ENCODE measurements at places on chromosomes 3 and 15.
A peak's percentile ranks its signal among the peaks of the same experiment; 100 is the strongest.

- peak; percentile 64 for DNase-seq
These were observed 133.6 kb downstream of the CD47 start for GRCh38 chr3:107956991-107957900.

DNA sequence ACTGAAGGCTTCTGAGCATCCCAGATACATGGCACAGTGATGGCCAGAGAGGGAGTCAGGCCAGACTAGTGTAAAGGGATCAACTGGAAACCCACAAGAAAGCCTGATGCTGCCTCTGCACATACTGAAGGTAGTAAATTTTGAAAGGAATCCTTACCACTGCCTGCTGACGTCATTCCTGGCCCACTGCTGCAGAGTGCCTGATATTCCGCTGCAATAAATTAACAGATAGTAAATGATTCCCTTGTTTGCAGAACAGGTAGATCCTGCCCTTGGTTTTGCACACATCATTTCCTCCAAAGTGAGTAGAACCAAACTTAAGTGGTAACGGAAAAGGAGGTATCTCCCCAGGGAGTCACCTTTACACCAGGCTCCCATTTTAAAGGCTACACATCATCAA is 146.7 kb downstream of the FBN1 start:
- no peak for DNase-seq

GRCh38 chr3:49020330-49021212 is 1.4 kb upstream of the NDUFAF3 start:
- DNase-seq = peak; percentile 88

- DNase-seq = peak; percentile 89
These were observed 927 bp downstream of the CHDH start for GRCh38 chr3:53845103-53845880.

DNA sequence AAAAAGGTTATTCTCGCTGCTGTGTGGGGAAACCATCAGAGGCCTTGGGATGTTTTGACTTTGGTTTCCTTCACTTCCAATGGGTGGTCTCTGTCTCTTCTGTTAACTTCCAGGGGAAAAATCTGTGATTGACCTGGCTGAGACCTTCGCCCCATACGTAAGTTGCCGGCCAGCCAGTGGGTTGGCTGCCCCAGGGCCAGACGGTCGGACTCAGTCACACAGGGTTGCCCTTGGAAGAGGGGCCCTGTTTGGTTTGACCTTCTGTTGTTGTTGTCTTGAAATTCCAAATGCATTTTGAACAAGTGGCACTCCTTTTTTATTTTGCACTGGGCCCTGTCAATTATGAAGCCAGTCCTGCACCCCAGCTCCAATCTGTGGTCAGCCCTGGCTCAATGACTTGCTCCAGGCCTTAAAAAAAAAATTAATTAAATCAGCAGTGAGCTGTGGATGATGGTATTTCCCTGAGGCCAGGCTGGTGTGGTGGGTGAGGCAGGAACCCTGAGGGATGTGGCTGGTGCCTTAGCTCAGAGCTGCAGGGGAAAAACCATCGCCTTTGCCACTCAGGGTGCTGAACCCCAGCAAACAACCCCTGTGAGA is 4.5 kb downstream of the FAM107A start:
- DNase-seq = no peak

DNA sequence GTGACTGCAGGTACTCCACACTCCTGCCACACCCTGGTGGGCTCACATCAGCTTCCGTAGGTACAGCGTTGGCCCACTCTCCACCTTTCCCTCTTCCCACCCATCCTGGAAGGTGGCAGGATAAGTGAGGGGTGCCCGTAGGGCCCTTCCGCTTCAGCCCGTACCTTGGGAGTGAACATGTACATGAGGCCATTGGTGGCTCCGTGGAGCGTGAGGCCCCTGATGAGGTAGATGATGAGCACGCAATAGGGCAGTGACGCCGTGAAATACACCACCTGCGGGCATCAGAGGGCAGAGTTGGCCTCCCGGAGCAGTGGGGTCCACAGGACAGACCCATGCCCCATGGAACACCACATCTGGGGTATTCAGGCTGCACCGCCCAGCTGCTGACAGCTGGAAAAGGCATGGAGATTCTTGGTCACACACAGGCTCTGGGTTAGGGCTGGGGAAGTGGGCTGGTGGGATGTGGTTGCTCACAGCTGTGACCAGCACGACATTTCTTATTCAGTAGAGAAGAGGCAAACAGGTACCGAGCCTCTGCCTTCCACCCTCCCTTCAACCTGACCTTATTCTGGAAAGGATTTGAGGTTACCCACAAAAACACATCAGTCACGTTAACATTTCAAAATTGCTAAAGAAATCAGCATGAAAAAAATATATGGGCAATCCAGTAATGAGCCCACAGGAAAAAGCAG is 23.8 kb downstream of the SLC6A20 start:
- no peak for DNase-seq

GRCh38 chr15:92772626-92773244 is 117.2 kb upstream of the FAM174B start:
- DNase-seq = no peak

DNA sequence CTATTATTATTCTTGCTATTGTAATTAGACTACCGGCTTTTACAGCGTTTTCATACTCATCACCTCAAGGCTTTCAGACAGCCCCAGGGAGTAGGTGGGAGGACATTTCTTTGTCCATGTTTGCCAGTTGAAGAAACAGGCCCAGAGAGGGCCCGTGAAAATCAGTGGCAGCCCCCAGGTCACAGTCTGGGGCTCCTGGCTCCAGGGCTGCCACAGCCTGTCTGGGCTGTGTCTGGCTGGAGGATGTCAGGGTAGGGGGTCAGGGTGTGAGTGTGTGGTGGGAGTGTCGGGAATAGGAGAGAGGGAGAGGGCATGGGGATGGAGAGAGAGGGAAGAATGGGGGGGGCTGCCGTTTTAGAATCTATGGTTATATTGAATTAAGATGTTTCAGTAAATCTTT is 118.2 kb upstream of the TLE3 start:
- peak; percentile 69 for DNase-seq

- DNase-seq = peak; percentile 94
These were observed at the start of gene DOCK3 for GRCh38 chr3:50674349-50675178. TSS of gene DOCK3 (plus strand) at chr3:50674927. CDS start at chr3:50675264, 337 bp downstream.

GRCh38 chr3:191169566-191169965 is 29.5 kb upstream of the OSTN start:
- DNase-seq = no peak

- DNase-seq = no peak
These were observed 199.5 kb downstream of the KLF13 start for GRCh38 chr15:31525988-31526665.

GRCh38 chr3:12323237-12323636 is 34.4 kb downstream of the PPARG start:
- no peak for DNase-seq

GRCh38 chr3:127477396-127477795 is 113.1 kb downstream of the TPRA1 start:
- no peak for DNase-seq

- no peak for DNase-seq
These were observed 34.2 kb downstream of the LIPC start for GRCh38 chr15:58465866-58466517.

DNA sequence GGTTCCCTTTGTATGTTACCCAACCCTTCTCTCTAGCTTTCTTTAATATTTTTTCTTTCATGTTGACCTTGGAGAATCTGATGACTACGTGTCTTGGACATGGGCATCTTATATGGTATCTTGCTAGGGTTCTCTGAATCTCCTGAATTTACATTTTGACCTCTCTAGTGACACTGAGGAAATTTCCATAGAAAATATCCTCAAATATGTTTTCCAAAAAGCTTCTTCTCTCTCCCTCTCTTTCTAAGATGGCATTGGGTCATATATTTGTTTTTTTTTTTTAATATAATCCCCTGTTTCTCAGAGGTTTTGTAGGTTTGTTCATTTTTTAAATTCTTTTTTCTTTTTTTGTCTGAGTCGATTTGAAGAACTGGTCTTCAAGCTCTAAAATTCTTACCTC is 184.0 kb upstream of the TMC3 start:
- DNase-seq = no peak

- DNase-seq = no peak
These were observed 453.6 kb upstream of the THBS1 start for GRCh38 chr15:39127151-39127790.

- DNase-seq = no peak
These were observed 370.1 kb downstream of the CNTN6 start for GRCh38 chr3:1462856-1463450.

DNA sequence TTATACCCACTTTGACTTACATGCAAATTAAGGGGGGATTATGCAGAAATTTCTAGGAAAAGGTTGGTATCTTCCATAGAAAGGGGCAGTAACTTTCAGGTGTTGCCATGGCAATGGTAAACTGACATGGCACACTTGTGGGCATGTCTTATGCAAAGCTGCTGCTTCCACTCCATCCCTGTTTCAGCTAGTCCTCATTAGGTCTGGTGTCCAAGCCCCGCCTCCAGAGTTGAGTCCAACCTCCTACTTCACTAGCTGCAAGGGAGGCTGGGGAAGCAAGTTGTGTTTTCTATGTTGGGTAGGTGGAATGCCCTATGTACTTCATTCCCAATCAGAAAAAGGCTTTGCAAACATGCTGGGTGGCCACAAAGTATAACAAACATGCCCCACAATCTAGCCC is 14.7 kb upstream of the KLHL40 start:
- no peak for DNase-seq

DNA sequence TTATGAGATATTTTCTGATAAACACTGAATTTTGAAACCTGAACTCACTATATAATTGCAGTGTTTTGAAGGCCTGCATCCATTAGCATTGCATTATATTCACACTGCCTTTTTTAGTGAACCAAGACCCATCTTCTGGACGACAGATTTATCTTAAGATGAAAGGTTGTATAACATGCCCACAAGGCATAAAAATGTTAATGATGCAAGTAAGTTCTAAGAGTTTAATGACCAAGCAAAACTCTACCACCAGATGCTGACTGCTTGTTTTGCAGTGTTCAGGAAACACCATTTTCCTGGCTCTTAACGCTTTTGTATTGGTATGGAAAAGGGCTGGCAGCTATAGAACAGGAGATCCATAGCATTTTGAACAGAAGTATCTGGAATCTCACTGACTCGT is 46.1 kb downstream of the USP50 start:
- DNase-seq = no peak

DNA sequence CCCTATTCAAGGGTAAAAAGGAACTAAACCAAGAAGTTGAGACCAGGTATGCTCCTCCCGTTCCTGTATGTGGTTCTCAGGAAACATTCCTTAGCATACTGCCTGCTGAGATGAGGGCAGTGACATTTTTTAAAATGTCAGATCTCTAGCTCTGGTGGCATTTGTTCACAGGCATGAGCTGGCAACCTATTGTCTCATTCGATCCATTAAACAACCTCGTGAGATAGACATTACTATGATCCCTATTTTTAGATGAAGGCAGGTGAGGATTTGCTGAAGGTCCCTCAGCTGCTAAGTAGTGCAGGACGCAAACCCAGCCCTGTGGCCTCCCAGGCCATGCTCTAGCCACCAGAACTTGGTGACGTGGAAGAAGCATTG is 74.9 kb downstream of the SIDT1 start:
- DNase-seq = no peak

- DNase-seq = no peak
These were observed 165.8 kb downstream of the ERC2 start for GRCh38 chr3:56302417-56302816.

DNA sequence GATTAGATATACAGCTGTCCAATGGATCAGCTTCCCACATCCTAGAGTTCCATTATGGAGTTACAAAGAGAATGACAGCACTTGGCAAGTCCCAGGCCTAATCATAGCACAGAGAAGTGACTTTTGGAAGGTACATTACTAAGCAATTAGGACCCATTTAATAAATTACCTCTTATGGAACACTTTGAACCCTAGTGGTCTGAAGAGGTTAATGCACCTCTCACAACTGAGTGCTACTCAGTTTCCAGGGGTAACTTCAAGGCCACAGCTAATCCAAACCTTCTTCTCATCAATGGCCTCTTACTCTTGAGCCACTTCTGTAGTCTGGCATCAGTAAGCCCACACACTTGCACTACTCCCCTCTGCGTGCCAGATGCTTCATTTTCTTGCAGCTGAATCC is 34.9 kb upstream of the MEIS2 start:
- DNase-seq = no peak

DNA sequence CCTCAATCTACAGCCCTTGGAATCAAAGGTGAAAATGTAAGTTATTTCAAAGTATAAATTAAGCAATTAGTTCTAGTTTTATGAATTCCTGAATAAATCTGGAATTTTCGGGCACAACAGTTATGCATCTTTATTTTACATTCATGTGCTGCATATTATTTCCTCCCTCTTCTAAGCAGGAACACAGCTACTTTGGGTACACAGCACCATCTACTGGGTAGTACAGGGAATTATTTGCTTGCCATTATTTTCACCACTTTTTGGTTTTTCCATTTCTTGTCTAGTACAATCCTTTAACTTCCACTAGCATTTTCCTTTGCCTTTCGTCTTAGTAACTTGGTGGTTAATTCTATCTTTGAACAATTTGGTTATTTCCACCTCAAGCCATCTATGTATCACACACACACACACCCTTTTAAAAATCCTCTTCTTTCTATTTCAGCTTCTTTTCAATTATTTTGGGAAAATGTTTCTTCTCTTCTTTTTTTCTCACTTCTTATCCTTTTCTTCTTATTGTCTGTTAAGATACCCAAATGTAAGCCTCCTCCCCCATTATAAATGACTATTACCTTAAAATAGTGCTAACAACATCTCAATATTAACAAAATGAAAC is 451.0 kb downstream of the MFSD1 start:
- DNase-seq = no peak

- DNase-seq = no peak
These were observed 35.1 kb upstream of the PTPRG start for GRCh38 chr3:61526308-61526707.

Data from posterior cingulate gyrus (tissue), 11 donors.